ENCODE measurements at places on chromosomes 11 and 22. TPM values are rescaled to one million over a fixed set of nuclear protein-coding genes. Genes with fewer than 3 reads are reported as not detected.
A peak's percentile ranks its signal among the peaks of the same experiment; 100 is the strongest.

The OR5P2 gene
- not detected for total RNA-seq

GRCh38 chr11:76601724-76602123 lies 68.8 kb downstream of the LRRC32 start:
- no peak for DNase-seq
- no peaks in the 10 kb centered on the region for H3K27me3 ChIP-seq
- peaks cover 5% of the 10 kb centered on the region for H3K36me3 ChIP-seq
- H3K27ac ChIP-seq = no peak overlapping the region

GRCh38 chr11:47411884-47412746 lies 3.7 kb downstream of the SLC39A13 start:
- no peaks in the 10 kb centered on the region for H3K27me3 ChIP-seq
- H3K36me3 ChIP-seq = peaks cover 4% of the 10 kb centered on the region
- H3K4me3 ChIP-seq = no peak overlapping the region

- no peak for DNase-seq
- no peaks in the 10 kb centered on the region for H3K36me3 ChIP-seq
- peak overlapping the region; percentile 19 for H3K27ac ChIP-seq
- peaks cover 9% of the 10 kb centered on the region for H3K27me3 ChIP-seq
- H3K4me3 ChIP-seq = peak overlapping the region; percentile 90
Observed at GRCh38 chr11:2927851-2928604, 1.2 kb downstream of the PHLDA2 start.

DNA sequence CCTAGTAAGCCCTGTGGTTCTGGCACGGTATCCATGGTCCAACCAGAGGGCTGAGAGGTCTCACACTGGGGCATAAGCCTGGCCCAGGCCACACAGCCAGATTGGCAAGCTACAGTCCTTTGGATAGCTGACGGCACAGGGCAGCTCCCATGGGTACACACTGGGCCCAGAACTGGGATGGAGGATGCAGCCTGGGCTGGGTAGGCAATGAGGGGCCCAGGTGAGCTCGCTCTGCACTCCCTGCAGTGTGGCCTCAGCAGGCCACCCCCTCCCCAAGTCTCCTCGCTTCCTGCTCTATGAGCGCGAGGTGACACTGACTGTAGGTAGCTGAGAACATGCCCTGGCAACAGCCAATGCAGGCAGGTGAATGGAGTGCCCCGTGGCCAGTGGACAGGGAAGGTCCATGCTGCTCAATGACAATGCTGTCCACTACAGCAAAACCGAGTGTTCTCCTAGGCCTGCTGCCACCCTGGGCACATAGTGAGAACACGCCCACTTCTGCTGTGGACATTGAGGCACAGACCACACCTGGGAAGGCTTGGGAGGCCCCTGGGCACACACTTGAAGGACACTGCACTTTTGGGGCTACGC lies 3.8 kb downstream of the ARVCF start:
- no peak overlapping the region for H3K27ac ChIP-seq
- H3K4me3 ChIP-seq = no peak overlapping the region
- H3K27me3 ChIP-seq = peaks cover 6% of the 10 kb centered on the region
- DNase-seq = no peak
- H3K36me3 ChIP-seq = no peaks in the 10 kb centered on the region

- DNase-seq = no peak
- H3K4me1 ChIP-seq = peaks cover 7% of the 10 kb centered on the region
- no peak within 1 kb of the TSS for H3K27ac ChIP-seq
Observed at GRCh38 chr22:39893526-39893925, at the start of gene ENTHD1. TSS of gene ENTHD1 (minus strand) at chr22:39893760. CDS start at chr22:39887748, 6,012 bp downstream.
